SIG-M5 (cell line): ENCODE measurements at places on chromosomes 4 and X.

- DNase-seq, result no peak
Observed at GRCh38 chr4:112127803-112128202, 17.5 kb upstream of the FAM241A start.

GRCh38 chrX:129746557-129747470, 8.0 kb downstream of the XPNPEP2 start:
- no peak for DNase-seq

GRCh38 chrX:13923845-13924244, 105.8 kb downstream of the GEMIN8 start:
- no peak for DNase-seq

DNA sequence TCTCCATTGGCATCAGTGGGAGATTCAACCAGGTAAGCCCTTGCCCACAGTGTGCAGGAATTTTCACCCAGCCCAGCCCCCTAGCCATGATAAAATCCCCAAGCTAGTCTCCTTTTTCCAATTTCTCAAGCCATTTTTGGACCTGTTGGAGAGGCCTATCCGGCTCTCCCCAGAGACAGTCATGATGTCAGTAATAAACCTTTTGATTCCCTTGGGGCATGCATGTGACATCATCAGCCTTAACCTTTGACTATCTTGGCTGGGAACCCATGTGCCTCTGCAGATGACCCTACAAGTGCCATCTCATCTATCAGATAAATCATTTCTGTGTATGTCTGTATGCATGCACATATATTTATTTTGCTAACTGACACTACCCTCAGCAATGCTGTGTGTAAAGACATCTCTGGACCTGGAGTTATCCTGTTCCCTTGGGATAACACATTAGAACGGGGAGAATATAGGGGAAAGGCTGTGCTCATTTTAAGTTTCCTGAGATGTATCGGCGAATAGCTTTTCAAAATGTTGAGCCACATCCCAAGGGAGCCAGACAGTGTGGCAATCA, 51.0 kb downstream of the CYTL1 start:
- DNase-seq, result no peak

DNA sequence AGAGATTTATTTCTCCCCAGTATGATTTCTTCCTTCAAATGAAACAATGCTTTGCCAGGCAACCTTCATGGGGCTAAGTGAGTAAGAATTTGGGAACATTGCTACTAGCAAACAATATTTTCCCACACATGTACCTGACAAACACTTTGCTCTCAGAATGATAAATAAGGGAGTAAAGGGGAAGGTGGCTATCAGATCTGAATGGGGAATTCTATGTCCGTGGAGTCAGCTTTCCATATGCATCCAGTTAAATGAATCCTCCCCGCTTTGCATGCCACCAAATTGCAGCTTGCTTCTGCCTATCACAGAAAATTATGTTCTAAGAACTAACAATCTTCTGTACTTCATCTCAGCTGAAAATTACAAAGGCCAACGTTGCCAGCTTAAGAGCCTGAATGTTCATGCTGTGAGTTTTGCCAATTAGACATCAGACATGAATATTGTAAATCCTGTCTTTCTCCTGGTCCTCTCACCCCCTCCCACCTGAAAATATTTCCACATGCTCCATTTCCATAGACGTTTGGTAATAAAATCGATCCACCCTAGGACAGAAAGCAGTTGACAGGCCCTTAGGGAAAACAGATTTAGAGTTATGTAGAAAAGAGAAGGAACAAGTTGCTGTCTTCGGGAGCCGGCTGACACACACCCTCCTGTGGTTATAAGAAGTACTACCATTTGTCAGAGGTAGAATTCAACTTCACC, 6.3 kb downstream of the MEPE start:
- DNase-seq, result no peak

- DNase-seq, result no peak
Observed at GRCh38 chr4:126328914-126329313, 1014.2 kb downstream of the FAT4 start.

- no peak for DNase-seq
Observed at GRCh38 chrX:131778269-131779218, 234.7 kb downstream of the OR13H1 start.

DNA sequence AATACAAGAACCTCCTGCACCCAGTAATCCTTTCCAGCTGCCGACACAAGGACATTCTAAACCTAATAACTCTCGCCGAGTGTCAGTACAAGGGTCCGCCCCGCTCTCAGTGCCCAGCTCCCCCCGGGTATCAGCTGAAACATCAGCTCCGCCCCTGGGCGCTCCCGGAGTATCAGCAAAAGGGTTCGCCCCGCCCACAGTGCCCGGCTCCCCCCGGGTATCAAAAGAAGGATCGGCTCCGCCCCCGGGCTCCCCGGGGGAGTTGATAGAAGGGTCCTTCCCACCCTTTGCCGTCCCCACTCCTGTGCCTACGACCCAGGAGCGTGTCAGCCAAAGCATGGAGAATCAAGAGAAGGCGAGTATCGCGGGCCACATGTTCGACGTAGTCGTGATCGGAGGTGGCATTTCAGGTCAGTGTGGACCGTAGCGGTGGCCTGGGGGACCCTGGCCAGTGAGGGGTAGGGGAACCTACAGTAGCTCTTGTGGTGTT, at the start of gene MAOA:
Gene MAOA (plus strand): TSS at position 295 of the 490 bp plus-strand sequence. CDS start 43 bp downstream, at position 338.
- DNase-seq, result no peak

- no peak for DNase-seq
Observed at GRCh38 chr4:17964576-17964975, 57.0 kb downstream of the LCORL start.

- DNase-seq, result no peak
Observed at GRCh38 chr4:30718641-30719453, 1.3 kb upstream of the PCDH7 start.

DNA sequence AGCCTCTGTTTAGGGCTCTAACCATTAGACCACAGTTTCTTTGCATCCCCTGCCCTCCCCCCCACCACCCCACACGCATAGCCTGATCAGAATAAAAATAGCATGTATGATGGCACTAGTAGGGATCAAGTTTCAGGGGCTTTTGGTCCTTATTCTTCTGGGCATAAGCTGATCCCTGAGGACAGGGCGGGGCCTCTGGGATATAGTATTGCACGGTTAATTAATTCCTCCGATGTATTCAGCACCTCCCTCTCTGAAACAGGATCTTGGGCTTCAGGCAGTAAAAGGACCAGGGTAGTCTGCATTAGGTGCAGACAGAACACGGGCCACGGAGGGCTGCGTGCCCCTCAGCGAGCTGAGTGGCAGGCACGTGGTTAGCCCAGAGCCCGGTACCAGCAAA, 57.1 kb downstream of the ELF4 start:
- DNase-seq, result no peak

GRCh38 chrX:140091125-140091886, 126.0 kb upstream of the CXorf66 start:
- no peak for DNase-seq

- DNase-seq, result no peak
Observed at GRCh38 chrX:74680836-74681235, 66.4 kb upstream of the RLIM start.

DNA sequence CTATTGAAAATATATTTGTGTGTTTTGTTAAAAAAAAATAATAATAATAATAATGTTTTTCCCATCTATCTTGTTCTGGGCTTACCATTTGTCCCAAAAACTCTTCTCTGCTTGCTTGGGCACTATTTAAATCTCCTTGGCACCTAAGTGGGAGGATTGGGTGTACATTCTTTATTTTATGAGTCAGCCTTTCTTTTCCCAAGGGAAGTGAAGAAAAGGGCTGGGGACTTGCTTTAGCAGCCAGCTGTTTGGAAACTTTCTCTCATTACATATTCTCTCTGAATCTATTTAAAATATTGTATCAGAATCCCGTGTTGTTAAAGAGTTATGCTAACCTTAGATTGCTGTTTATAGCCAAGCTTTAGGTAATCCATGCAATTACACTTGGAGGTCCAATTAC, 2332.4 kb downstream of the ARAP2 start:
- no peak for DNase-seq

DNA sequence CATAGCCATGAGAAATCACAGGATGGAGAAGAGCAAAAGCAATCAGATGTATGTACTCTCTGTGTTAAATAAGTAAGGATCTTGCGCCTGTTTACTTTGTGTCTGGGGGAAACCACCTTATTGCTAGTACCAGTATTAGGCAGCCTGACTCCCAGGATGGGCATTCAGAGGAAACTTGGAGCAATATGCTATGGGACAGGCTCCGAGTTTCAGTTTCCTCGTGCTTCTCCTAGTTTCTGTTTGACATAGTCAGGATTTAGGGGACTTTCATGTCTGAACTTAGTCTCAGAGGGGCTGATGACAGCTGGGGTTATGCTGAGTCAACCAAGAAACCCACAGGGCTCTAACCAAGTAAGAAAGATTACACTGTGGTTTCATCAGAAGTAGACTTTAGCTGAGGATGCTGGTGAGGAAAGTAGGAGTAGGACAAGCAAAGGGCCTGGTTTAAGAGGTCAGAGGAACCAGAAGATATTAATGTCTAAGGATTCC, 13.5 kb downstream of the NSUN7 start:
- no peak for DNase-seq

DNA sequence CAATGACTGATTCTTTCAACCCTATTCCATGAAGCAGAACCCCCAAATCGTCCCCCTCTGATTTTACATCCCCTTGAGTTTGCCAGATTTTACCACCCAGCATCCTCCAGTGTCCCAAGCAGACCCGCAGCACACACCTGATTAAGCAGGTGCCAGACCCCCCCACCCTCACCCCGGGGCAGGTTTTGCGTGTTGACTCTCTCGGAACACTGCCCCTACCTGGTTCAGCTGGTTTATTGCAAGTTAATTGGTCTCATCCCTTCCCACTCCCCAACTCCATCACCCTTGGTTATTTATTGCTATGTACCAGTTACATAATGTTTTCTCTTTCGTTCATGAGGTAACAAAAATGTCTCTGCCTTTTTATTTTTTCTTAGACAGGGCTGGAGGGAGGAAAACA, 258.4 kb downstream of the BCOR start:
- DNase-seq, result no peak

GRCh38 chr4:145536044-145536443, 54.4 kb downstream of the SMAD1 start:
- no peak for DNase-seq

GRCh38 chr4:98634061-98634460, 24.4 kb downstream of the TSPAN5 start:
- DNase-seq, result no peak

DNA sequence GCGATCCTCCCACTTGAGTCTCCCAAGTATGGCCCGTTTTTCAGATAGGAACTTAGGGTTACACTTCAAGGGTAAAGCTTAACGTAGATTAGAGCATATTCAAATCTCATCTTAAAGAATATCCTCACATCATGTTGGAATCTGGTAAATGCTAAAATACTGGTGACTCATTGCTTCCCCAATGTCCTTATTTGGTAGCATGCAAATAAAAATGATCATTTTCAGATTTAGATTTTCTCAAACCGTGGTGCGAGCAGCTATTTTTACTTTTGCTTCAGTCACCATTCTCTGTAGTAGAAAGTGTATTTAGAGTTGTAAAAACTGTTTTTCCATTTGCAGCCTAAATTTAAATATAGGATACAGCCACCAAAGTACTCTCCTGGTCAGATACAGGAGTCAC, 101.5 kb upstream of the MAML3 start:
- DNase-seq, result no peak

DNA sequence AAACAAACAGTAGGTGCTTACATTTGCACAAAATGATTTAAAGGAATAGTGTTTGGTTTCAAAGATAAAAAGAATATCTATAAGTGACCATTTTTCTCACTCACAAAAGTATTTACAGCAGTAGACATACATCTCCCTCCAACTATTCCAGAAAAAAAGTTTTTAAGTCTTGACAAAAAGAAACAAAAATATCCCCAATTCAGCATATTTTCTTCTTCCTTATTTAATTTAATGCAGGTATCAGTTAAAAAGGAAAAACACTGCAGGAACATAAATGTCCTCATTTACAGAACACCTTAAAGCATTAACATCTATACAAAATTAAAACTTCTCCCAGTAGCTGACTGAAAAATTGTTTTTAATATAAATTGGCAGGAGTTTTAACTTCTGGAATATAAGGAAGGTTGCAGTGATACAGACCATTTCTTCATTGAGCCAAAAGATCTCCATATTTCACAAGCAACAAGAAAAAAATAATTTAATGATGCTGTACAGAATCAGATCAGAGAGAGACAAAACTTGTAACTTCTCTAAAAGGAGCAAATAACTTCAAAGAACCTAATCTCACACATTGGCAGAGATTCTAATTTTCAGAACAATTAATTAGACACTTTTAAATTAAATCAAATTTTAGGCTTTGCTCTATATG, 4.3 kb downstream of the MAB21L2 start:
- no peak for DNase-seq

DNA sequence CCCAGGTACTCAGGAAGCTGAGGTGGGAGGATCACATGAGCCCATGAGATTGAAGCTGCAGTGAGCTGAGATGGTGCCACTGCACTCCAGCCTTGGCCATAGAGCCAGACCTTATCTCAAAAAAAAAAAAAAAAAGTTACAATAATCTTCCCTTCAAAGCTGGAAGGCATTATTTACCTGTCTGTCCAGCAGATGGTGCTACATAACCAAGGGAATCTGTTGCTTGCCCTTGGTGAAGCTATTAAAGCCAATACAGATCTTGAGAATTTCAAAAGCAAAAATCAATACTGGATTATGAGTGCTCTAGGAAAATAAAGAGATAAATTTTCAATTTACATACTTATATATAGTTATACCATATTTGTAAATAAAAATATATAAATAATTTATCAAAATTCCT, 25.9 kb downstream of the PKD2 start:
- no peak for DNase-seq

GRCh38 chr4:105951198-105951597, 55.9 kb downstream of the NPNT start:
- no peak for DNase-seq

DNA sequence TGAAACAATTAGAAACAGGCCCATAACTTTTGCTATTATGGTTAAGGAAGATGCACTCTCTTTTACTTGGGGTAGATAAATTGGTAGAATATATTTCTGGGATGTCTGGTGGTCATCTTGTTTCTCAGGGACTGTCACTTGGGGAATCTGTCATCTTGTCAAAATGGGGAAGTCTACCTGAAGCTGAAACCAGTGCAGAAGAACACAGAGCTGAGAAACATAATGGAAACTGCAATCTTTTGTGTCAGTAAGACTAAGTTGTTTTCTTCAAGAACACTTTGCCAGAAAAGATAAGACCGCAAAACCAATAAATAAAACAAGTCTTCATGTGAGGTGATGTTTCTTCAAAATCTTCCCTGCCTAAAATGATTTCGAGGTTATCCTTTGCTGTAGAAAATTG, 92.0 kb downstream of the NAA11 start:
- no peak for DNase-seq

GRCh38 chr4:6539009-6539764, 35.8 kb upstream of the MAN2B2 start:
- no peak for DNase-seq

- no peak for DNase-seq
Observed at GRCh38 chr4:76546759-76547742, 112.0 kb downstream of the SHROOM3 start.

GRCh38 chr4:27711041-27711440, 850.4 kb downstream of the STIM2 start:
- DNase-seq, result no peak
